ENCODE measurements at places on chromosomes 2 and 18. TPM values are rescaled to one million over a fixed set of nuclear protein-coding genes. Genes with fewer than 3 reads are reported as not detected.

The UPP2 gene
- polyA plus RNA-seq, result 10.0 TPM

The LYG1 gene
- 2.7 TPM for polyA plus RNA-seq

The C1QL2 gene
- polyA plus RNA-seq, result not detected

The EFR3B gene
- polyA plus RNA-seq, result 5.7 TPM

The PLGLB1 gene
- polyA plus RNA-seq, result 14.2 TPM

The HOXD3 gene
- polyA plus RNA-seq, result 30.0 TPM

The TMEM198 gene
- 2.7 TPM for polyA plus RNA-seq

The LPIN2 gene
- 38.2 TPM for polyA plus RNA-seq

All from right renal pelvis (tissue), 4 donors.